ENCODE measurements at places on chromosomes 2 and 18.

- DNase-seq = no peak
Measured at GRCh38 chr18:76953583-76954233, 131.4 kb downstream of the ZNF236 start.

GRCh38 chr18:54888933-54889332 is 60.7 kb downstream of the RAB27B start:
- peak; percentile 75 for DNase-seq

DNA sequence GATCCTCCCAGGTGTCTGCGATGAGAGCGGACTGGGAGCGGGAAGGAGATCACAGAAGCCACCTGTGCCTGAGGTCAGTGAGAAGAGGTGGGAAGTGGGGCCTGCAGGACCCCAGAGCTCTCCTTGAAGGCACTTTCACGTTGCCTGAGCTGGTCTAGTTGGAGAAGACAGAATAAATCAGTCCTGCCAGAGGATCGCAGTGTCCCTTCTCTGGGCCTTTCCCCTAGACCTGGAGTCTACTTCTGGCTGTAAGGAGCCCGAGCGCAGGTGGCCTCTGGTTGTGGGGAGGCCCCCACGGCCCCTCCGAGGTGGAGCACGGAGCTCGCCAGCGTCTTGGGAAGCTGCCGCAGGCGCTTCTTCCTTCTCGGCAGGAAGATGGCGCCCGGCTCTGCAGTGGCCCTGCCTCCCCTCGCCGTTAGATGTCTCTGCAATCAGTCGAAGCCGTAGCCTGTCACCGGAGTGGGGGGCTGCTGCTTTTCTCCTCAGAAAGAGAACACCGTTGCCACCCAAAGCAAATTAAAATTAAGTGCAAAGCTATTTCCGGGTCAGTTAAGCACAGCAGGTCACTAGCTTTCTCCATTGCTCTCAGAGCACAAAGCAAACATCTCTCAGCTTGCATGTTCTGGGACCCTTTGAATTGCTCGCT is 212.0 kb upstream of the MYT1L start:
- no peak for DNase-seq

DNA sequence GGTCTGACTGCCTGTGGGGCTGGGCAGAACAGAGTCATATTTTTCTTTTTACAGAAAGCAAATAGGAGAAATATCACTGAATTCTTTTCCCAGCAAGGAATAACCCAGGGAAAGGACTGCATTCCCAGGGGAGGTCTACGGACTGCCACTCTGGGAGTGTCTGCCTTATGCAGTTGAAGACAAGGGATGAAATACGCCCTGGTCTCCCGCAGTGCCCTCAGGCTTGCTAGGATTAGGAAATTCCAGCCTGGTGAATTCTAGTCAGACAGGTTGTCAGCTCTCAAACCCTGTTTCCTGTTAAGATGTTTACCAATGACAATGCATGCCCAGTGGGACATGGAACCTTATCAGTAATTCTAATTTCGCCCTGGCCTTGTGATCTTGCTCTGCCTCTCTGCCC is 30.3 kb upstream of the PDK1 start:
- DNase-seq = no peak

DNA sequence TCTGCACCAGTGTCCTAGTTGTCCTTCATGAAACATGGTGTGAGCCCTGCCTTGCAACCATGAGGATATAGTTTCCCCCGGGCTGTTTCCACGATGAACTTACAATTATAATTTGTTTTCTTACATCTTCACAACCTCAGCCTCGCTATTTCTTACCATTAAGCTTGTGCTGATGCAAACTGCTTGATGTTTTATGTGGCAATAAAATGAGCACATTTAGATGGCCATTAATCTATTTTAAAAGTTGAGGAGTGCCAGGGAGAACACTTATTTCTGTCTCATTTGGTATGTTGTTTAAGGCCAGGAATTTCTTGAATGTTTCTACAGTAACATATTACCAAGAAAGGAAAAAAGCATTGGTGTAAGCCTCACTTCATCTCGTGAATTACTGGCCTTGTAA is 214.5 kb upstream of the SLC8A1 start:
- DNase-seq = peak; percentile 63

- no peak for DNase-seq
Measured at GRCh38 chr2:240981280-240981679, 17.1 kb upstream of the SNED1 start.

DNA sequence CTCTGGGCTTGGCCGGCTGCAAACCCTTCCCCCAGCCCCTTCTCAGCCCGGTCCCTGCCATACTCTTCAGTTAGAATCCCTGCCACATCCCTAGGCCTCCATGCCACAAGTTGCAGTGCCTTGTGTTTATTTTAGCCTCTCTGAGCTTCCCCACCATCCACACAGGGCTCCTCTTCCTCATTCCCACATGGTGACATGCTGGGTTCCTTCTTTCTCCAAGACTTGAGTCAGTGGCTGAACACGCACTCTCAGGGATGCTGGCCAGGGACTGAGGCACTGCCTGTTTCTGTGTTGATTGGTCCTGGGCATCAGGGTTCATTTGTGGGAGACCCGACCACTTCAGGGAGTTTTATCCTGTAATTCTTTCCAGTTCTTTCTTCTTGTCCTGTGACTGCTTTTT is 56.3 kb downstream of the KCNS3 start:
- DNase-seq = peak; percentile 52

DNA sequence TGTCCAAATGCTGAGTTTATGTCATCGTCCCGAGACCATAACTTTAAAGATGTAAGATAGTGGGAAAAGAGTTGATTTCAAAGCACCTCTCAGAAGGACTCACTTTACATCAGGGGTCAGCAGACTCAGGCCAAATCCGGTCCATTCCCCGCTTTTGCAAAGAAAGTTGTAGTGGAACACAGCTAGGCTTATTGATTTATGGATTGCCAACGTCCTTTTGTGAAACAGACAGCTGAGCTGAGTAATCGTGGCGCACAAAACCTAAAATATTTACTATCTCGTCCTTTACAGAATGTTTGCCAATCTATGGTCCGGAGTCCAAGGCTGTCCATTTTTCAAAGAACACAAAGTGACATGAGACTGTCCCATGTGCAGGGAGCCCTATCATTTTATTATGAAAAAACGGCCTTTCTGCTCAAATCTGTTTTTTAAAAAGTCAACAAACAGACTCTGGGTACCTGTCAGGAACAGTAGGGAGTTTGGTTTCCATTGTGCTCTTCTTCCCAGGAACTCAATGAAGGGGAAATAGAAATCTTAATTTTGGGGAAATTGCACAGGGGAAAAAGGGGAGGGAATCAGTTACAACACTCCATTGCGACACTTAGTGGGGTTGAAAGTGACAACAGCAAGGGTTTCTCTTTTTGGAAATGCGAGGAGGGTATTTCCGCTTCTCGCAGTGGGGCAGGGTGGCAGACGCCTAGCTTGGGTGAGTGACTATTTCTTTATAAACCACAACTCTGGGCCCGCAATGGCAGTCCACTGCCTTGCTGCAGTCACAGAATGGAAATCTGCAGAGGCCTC is at the start of gene IL1RN:
Gene IL1RN, plus strand, starts transcription at position 754 of the 801 bp plus-strand sequence. Its CDS starts 27 bp downstream, at position 781.
- no peak for DNase-seq

DNA sequence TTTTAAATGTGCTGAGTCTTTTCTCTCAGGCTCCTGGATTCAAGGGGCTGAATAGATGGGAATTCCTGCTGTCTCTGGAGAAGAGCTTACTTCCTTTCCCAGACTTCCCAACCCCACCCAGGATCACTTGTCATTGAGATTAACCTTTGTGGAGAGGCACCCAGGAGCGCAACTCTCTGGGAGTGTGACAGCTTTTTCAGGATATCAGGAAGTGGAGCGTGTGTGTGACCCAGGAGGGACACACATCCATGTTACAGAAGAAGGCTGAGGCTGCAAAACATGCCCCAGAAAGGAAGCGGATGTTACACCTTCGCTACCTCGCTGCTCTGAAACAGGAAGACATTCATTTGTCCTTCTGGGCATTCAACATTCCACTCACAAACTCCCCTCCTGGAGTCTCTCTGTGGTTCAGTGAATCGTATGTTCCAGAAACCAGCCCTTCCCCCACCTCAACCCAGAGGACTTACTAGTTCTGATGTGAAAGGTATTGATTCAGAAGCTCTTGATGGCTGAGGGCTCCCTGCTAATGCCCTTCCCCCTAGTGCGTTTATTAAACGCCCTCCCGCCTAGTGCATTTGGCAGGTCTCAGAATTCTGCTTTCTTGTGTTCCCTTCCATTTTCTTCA is 523.9 kb downstream of the TNS1 start:
- DNase-seq = no peak

GRCh38 chr2:174713686-174714085 is 50.6 kb downstream of the CHRNA1 start:
- no peak for DNase-seq

- no peak for DNase-seq
Measured at GRCh38 chr2:98252038-98252773, 94.0 kb upstream of the CNGA3 start.

- no peak for DNase-seq
Measured at GRCh38 chr2:221254299-221254698, 317.8 kb downstream of the EPHA4 start.

- DNase-seq = no peak
Measured at GRCh38 chr2:54476852-54477251, 20.7 kb downstream of the SPTBN1 start.

DNA sequence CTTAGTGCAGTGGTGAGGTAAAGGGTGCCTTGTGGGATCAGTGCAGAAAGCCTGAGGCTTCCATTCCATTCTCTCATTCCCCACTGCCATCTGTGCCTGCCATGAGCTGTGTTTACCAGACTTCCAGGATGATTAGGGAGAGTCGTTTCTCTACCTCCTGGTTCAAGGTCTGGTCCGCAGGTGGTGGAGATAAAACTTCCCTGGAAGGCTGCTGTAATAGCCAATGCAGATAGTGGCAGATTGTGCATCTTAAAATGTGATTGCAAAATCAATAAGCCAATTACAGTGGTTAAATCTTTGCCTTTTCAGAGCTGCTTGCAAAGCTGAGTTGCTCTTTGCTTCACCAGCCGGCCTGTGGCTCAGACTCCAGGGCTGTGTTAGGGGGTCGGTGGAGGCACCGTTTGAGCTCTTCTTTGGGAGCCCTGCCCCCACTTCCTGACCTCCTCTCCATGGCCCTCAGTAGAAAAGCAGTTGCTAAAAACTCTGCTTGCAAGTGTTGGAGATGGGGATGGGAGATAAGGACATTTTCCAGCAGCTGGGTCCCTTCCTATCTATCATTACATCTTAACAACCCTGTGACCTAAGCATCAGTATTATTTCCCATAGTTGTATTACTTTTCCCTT is 95.2 kb upstream of the HS6ST1 start:
- DNase-seq = no peak

- DNase-seq = no peak
Measured at GRCh38 chr2:46439582-46439981, 39.8 kb upstream of the TMEM247 start.

DNA sequence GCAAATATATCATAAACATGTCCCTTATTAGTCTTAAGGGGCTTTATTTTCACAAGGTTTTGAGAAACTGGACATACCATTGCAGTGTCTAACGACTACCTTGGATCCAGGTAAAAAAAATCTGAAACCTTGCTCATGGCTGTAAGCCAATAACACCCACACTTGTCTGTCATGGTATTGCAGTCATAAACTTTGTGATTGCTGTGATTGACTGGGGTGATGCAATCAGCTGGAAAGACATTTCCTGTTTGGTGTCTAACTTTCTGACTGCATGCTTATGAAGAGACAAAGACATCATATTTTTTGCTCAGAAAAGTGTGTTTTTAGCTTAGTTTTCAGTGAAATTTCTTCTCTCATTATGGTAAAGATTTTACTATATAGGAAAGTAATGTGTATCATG is 635.0 kb downstream of the TSN start:
- no peak for DNase-seq

DNA sequence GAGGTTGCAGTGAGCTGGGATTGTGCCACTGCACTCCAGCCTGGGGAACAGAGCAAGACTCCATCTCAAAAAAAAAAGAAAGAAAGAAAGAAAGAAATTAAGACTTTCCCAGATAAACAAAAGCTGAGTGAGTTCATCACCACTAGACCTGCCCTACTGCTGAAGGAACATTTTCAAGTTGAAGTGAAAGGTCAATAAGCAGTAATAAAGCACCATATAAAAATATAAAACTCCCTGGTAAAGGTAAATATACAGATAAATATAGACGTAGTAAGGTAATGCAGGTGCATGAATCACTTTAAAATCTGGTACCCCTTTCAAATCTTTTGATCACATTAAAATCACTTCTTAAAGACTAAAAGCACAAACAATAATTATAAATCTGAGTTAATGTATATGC is 42.6 kb downstream of the UNC50 start:
- DNase-seq = no peak

DNA sequence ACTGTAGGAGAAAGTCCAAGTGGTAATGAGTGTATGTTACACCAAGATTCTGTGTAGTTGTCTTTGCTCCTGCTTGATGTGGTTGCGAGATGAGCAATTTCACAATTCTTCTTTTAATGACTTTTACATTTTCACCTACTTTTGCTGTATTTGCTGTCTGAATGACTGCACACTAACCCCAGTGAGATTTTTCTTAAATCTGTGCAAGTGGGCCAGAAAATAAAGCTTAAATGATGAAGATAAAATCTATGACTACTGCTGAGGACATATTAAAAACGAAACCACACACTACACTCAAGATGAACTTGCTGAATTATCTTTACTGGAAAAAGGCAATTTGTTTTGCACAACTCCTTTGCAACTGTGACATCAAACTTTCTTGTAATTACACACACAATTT is 4.1 kb downstream of the LDAH start:
- no peak for DNase-seq

DNA sequence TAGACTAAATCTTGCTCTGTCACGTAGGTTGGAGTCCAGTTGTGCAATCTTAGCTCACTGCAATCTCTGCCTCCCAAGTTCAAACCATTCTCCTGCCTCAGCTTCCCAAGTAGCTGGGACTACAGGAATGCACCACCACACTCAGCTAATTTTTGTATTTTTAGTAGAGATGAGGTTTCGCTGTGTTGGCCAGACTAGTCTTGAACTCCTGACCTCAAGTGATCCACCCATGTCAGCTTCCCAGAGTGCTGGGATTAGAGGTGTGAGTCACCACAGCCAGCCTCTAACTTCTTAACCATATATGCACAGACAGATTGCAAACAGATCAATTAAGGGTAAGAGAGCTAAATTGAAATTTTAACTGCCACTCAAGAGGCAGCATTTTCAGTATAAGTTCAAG is 22.1 kb upstream of the CNGA3 start:
- DNase-seq = no peak

DNA sequence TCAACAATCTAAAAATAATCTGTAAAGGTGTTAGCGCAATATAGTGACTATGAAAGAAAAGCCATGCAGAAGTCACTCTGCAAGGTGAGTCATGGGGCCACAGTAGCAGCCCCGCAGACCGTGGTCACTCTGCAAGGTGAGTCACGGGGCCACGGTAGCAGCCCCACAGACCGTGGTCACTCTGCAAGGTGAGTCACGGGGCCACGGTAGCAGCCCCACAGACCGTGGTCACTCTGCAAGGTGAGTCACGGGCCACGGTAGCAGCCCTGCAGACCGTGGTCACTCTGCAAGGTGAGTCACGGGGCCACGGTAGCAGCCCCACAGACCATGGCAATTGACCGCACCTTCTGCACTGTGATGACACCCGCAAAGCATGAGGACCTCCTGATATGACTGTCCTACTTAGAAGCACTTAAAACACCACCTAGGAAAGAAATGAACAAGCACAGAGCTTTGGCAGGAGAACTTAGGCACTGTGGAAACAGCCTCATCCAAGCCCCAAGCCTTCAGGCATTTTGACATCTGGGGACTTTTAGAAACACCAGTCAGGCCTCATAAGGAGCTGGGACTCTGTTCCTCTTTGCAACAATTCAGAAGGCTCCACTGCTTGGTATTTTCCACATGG is 70.1 kb downstream of the LDLRAD4 start:
- DNase-seq = no peak

All from AG09309 (cell line).